Amygdala (tissue), 56 donors: ENCODE measurements at places on chromosomes 1 and 21.

DNA sequence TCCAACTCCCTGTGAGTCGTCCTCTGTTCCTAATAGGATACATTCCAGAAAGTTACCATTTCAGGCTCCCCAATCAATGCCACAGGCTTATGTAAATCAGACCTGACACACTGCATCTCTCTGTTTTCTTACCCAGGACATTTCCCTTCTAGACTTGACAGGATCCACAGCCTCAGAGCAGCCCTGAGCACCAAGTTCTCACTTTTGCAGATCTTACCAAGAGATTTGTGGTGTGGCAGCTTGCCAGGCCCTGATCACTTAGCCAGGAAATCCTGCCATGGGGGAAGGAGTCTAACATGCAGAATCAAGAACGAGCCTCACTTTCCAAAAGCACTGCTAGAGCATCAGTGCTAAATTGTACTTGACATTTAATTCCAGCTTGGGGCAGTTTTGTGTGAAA lies 202.9 kb downstream of the TBX15 start:
- DNase-seq = no peak

GRCh38 chr1:202251424-202252256 lies 58.0 kb downstream of the LGR6 start:
- no peak for DNase-seq

DNA sequence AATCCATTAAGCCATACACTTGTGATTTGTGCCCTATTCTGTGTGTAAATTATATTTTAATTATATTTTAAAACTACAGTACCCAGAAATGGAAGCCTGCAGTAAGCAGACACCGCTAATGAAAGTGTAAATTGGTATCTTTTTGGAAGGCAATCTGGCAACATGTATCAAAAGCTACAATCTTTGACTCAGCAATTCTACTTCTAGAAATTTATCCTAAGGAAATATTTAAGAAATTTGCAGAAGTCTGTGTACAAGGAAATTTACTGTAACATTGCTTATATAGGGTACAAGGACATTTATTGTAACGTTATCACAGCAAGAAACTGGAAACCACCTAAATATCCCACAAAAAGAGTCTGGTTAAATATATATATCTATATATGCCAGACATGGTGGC lies 14.6 kb upstream of the ZMYM4 start:
- DNase-seq = no peak

DNA sequence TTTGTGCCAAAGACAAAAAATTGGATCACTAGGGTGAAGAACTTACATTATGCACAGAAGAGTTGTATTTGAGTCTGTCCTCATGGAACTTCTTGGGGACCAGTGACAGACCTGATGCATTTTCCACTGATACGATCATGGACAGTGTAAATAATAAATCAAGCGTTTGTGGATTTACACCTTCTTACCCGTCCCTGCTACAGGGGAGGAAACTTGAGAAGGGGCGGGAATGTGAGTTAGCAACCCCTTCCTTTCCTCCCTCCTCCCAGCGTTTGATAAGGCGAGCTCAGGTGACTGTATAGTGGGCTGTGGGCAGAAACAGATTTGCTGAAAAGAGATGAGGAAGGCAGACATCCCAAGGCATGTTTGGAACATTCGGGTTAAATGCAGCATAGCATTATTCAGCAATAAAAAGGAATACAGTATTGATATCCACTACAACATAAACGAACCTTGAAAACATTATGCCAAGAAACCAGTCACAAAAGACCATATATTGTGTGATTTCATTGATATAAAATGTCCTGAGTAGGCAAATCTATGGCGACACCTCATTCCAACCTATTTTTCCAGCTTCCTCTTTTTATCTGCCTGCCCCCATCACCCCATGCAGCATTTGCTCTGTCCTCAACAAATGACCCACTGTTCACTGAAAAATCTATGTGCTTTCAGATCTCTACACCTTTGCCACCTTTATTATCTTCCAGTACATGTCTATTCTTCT lies 128.7 kb downstream of the ZZZ3 start:
- no peak for DNase-seq

- no peak for DNase-seq
Measured at GRCh38 chr1:112991402-112992120, 35.6 kb upstream of the SLC16A1 start.

- no peak for DNase-seq
Measured at GRCh38 chr21:46538851-46539666, 65.8 kb downstream of the S100B start.

DNA sequence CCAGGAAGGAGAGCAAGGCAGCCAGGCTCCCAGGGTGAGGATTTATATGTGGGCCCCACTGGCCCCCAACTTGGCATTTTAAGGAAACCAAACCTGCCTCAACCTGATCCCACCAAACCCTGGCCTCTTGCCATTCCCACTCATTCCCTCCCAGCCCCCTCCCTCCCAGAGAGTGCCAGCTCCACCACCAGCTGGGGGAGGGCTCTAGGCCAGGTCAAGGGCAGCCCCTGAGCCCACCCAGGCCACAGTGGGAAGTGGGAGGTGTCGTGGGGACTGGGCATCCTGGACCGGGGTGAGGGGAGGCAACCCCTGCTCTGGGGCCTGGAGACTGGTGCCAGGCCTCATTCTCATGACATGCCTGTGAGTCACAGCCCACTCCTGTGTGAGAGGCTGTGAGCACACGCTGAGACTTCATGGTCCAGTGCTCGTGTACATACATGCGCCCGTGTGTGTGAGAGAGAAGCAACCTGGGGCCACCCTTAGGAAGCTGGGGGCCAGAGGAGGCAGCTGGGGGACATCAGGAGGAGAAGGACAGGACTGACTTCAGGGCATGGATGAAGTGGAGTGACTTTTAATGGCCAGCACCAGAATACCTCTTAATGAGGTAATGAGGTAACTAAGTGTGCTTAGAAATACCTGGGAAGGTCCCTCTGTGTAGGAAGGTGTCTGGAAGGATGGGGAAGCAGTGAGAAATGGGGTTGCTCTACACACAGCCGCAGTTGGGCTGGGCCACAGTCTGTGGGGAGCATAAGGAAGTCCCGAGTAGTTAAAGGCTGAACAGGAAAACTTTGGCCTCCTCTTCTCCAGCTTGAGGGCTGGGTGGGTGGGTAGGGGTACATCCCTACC lies at the start of gene S100A2:
Gene S100A2 (minus strand): TSS at position 316 of the 846 bp plus-strand sequence. CDS start 1,967 bp downstream, outside the sequence.
- no peak for DNase-seq

- DNase-seq = no peak
Measured at GRCh38 chr21:23853796-23854379, 1753.4 kb downstream of the MRPL39 start.

GRCh38 chr1:247060771-247061170 lies 17.8 kb downstream of the ZNF670 start:
- DNase-seq = no peak

DNA sequence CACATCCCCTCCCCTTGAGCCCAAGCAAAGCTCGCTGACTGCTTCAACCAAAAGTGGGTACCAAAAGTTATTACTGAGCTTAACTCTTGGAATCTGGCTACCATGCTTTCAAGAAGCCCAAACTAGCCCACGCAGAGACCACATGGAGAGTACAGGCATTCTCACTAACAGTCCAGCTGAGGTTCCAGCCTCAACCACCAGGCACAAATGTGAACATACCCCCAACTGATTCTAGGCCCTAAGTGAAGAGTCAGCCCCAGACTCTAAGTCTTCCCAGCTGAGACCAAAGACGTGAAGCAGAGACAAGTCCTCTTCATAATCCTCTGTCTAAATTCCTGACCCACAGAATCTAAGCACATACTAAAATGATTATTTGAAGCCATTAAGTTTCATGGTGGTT lies 36.8 kb downstream of the EVI5 start:
- no peak for DNase-seq

DNA sequence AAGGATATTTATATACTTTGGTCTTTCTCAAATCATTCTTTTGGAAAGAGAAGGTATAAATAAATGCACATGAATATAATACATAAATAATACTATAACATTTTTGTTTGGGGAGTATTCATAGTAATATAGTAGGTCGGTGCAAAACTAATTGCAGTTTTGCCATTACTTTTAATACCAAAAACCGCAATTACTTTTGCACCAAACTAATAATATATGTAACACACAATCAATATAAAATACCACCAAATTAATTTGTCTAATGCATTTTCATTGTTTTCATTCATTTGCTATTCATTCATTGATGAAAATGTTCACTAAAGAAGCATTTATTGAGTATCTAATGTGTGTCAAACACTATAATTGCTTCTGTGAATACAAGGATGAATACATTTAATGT lies 219.0 kb downstream of the RWDD3 start:
- DNase-seq = no peak

DNA sequence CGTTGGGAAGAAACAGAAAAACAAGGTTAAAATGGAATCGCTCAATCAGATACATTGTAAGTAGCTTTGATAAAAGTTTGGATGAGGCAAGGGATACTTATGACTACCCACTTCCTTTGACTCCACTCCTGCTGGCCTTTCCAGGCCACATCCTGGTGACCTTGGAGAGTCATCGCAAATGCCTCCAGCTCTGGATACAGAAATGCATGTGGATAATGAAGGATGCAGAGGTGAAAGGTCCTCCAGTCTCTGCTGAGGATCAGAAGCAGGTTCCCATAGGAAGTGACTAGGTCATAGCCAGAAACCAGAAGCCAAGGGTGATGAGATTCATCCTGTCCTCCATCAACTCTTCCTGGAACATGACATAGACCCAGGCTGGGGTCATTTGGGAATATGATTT lies 6.2 kb upstream of the CAMK1G start:
- no peak for DNase-seq

DNA sequence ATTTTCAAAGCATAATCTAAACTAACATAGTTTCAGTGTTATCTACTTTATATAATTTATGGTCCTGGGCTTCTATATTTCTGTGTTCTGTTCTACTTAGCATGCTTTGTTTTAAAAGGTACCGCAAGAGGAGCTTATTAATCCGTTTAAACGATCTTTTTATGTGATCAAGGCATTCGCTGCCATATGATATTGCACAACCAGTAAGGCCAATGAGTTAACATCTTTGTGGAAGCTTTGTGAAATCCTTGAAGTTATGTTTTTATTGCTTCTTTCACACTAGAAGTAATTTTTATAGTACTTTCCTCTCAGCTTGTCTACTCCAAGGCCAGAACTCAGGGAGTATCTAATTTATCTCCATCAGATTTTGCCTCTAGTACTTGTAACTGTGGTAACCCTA lies 8.9 kb downstream of the LRRC8C start:
- DNase-seq = no peak

DNA sequence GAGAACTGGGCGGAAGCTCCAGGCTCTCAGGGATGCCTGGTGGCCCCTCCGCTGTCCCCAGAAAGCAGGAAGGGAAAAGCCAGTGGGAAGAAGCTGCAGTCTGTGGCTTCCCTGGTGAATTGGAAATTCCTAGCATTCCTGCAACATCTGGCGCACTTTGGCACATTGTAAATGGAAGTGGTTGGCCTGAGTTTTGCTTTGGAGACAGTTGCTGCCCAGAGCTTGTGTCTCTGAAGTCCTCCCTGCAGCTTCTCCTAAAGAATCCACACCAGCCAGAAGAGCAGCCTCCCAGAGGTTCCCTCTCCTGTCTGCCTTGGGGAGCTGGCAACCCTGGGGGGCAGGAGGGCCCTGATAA lies 48.2 kb downstream of the ARHGEF10L start:
- DNase-seq = no peak

GRCh38 chr1:10210841-10211804 lies 753 bp downstream of the KIF1B start:
- peak; percentile 80 for DNase-seq

DNA sequence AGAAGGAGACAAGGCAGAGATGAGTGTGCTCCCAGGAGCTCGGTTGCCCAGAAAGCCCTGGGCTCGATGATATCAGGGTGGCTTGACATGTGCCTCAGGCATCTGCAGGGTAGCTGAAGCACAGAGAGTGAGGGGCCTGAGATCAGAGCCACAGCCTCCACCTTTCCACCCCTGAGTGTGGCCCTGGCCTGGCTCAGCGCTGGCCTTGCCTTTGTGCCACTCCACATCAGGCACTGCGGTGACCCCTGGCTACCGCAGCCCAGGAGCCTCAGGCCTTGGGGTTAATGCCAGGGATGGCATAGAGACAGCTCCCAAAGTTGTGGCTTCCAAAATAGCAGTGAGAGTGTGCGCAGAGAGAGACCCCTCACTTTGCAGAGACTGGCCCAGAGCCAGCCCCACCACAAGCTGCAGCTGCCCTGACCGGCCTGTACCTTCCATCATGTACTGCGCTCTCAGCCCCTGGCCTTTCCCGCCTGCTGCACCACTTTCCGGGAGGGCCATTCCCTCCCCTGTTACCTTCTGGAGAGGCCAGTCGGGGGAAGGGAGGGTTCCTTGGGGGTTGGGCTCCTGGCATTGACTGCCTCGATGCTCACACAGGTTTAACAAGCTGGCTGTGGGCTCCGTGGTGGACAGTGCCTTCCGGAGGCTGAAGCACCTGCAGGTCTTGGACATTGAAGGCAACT lies 19.5 kb downstream of the PODN start:
- DNase-seq = no peak

DNA sequence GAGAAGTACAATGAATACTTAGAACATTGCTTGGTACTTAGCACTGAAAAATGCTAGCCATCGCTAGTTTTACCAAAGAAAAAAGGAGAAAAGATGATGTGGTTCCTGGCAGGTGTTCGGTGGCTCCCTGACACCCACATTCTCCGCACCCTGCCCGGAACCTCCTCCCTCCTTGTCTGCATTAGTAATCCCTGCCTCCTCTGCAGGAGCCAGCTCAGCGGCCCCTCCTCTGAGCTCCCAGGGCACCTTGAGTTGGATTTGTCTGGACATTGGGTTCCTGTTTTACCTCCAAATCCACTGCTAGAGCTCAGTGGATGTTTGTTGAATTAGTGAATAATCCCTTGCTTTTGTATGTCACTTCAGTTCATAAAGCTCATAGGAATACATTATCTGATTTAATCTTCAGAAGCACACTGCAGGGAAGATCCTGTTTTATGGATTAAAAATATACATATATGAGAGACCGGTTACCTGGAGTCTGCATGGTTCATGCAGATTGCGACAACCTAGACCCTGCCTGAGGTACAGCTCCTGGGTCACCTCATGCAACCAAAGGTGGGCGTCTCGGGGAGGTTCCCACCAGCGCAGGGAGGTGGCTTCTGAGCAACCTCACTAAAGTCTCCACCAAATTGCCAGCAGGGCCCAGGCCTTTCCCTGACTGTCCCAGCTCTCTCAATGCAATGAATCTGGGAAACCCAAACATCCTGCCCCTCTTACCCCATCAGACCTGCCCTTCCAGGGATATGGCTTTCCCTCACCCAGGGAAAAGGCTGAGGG lies 24.2 kb downstream of the PCAT6 start:
- DNase-seq = no peak

- DNase-seq = peak; percentile 42
Measured at GRCh38 chr21:36134803-36135390, at the start of gene CBR3. TSS of gene CBR3 (plus strand) at chr21:36135079. CDS start at chr21:36135193, 114 bp downstream.

DNA sequence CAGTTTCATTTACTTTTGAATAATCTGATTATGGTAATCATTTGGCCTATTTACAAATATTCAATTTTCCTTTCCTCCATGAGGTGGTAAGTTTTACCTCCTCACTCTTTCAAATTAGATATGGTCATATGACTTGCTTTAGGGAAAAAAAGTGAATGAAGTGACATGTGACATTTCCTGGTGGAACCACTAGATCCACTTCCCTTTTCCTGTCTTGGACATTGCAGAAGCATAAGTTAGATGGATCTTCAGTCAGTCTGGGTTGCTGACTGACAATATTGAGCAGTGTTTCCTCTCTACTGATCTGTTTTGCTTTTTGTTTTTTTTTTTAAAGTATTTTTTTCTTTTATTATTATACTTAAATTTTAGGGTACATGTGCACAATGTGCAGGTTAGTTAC lies 481.1 kb upstream of the PTBP2 start:
- DNase-seq = no peak

GRCh38 chr1:22507587-22507986 lies 55.7 kb upstream of the EPHA8 start:
- no peak for DNase-seq
